ENCODE measurements at places on chromosomes 12 and 14. TPM values are rescaled to one million over a fixed set of nuclear protein-coding genes. Genes with fewer than 3 reads are reported as not detected.

SLC6A15 gene
- 27.0 TPM for total RNA-seq

PPP4R4 gene
- 0.19 TPM for total RNA-seq

RAD52 gene
- total RNA-seq: 14.4 TPM

AJUBA gene
- 78.4 TPM for total RNA-seq

DCAF4 gene
- 20.5 TPM for total RNA-seq

GALNT9 gene
- total RNA-seq: 0.63 TPM

NTF3 gene
- total RNA-seq: 0.29 TPM

Measured in LHCN-M2 (cell line).